ENCODE measurements at places on chromosomes 7 and 10.
A peak's percentile ranks its signal among the peaks of the same experiment; 100 is the strongest.

GRCh38 chr7:111264981-111265380 is 174.1 kb downstream of the LRRN3 start:
- no peak for DNase-seq

- no peak for DNase-seq
These were observed 9.3 kb downstream of the SCD start for GRCh38 chr10:100356067-100357017.

DNA sequence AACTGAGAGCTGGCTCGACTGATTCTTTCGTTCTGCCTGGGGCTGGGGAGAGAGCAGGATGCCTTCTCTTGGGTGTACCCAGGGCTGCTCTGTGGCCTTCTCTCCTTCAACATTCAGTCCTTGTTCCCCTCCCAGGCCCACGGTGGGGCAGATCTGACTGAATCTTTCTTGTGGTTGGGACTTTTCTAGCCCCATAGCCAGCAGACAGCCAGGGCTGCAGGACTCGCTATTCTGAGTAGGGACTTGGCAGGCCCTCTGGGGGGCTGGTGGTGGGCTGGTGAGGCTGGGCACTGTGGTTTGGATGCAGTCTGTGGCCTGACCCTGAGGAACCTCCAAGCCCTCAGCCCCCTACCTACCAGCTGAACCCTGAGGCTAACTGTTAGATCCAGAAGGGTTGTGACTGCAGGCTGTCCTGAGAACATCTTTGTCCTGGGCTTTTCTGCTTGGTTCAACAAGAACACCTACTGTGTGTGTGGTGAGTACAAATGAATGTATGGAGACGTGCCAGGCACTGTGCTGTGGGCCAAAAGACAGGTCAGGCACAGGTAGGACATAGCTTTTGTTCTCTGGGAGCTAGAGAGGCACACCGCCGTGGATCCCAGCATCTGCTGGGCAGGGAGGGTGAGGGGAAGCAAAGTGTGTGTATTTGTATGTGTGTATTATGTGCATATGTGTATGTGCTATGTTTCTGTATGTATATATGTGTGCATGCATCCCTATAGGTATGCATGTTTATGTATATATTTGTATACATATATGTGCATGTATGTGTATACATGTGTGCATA is 2.1 kb upstream of the PALD1 start:
- no peak for DNase-seq

DNA sequence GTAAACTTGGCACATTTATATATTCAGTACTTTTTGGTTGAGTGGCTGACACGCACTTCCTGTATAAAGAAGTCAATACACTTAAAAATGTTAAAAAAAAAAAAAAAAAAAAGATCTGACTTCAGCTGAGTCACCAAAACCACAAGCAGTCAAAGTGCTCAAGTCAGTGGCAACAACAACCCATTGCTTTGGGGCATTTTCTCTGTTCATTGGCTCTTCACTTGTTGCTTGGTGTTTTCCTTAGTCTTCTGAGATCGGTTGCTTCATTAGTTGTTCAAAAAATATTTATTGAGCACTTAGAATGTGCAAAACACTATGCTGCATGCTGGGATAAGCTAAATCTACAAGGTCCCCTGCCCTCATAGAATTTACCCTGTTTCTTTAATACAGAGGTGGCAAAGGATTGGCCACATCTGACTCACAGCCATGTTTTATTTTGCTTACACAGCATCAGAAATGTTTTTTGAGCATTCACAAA is 63.7 kb downstream of the ZNRF2 start:
- DNase-seq, result no peak

DNA sequence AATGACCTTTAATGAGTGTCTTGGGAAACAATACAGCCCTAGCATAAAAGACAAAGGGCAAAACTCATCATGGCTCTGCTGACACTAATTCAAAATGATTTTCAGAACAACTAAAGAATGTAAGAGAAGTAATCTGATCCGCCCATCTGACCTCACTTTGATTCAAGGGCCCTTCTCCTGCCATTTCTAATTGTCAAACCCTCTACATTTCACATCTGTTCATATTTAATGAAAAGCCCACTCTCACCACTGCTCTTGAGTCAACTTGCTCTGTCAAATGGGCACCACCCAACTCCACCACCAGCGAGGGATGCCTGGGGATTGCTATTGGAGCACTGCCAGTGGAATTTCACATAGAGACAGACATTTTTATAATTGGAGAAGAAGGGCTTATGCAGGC is 639.2 kb downstream of the KCNMA1 start:
- DNase-seq, result peak; percentile 14

GRCh38 chr7:101021703-101022102 is 1.8 kb downstream of the MUC17 start:
- no peak for DNase-seq

- no peak for DNase-seq
These were observed 75.0 kb upstream of the ARMC3 start for GRCh38 chr10:22852712-22853353.

DNA sequence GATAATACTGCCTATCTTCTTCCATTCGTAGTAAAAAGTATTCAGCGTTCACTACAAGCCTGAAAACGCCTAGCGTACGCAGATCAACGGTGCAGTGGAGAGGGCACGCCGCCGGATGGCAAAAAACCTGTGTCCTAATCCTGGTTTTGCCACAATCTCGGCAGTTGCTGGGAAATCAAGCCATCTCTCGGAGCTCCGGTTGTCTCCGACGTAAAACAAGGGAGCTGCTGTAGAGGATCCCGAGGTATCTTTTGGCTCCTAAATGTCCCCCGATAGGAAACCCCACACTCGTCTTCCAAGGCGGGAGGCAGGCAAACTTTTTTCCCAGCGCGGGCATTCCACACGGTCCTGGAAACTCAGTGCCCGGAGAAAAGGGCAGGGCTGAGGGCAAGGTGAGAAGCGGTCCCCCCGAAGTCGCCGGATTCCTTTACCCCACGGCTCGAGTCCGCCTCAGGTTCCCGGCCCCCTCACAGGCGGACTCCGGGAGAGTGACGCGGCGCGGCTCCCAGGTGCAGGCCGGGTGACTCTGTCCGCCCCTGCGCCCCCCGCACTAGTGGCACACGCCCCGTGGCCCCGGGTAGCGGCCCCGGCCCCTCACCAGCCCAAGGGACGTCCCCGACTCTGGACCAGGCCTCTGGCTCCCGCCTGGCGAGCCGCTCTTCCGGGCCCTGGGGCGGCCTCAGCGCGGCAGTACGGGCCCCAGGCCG is 649 bp downstream of the IDE start:
- DNase-seq, result no peak

GRCh38 chr7:157073335-157073734 is 62.9 kb upstream of the MNX1 start:
- DNase-seq, result no peak

GRCh38 chr10:142371-142770 is 7.1 kb downstream of the ZMYND11 start:
- DNase-seq, result no peak

DNA sequence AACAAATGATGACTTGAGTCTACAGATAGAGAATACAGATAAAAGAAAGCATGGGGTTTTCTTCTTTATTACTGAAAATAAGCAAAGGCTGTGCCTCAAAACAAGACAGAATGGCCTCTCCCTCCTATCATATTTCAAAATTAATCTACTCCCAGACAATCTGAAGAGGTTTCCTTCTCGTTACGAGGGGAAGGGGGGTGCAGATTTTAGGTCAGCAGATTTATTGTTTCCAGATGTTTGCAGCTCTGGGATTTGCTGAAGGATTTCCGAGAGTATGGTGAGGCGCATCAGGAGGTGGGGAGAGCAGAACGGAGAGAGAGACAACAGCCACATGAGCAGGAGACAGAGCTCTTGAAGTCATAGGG is 89.8 kb downstream of the KIAA1549 start:
- no peak for DNase-seq

DNA sequence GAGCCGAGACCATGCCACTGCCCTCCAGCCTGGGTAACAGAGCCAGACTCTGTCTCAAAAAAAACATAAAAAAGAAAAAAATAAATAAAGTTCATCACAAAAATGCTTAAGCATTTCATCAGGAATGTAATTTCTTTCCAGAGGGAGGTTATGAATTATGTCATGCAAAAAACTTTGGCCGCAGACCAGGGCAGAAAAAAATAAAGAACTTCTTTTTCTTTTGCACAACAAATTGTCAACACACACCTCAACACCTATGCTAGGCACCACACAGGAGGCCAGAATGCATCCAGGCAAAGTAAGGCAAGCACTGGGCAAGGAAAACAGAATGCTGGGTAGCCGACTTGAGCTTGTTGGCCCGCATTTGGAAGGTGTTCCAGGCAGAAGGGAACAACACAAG is 3.9 kb downstream of the C10orf62 start:
- DNase-seq, result no peak

GRCh38 chr7:155263581-155264143 is 34.0 kb upstream of the INSIG1 start:
- DNase-seq, result no peak

GRCh38 chr10:98000346-98000745 is 30.1 kb downstream of the CRTAC1 start:
- no peak for DNase-seq

GRCh38 chr10:124010563-124011131 is 82.8 kb downstream of the CHST15 start:
- no peak for DNase-seq

DNA sequence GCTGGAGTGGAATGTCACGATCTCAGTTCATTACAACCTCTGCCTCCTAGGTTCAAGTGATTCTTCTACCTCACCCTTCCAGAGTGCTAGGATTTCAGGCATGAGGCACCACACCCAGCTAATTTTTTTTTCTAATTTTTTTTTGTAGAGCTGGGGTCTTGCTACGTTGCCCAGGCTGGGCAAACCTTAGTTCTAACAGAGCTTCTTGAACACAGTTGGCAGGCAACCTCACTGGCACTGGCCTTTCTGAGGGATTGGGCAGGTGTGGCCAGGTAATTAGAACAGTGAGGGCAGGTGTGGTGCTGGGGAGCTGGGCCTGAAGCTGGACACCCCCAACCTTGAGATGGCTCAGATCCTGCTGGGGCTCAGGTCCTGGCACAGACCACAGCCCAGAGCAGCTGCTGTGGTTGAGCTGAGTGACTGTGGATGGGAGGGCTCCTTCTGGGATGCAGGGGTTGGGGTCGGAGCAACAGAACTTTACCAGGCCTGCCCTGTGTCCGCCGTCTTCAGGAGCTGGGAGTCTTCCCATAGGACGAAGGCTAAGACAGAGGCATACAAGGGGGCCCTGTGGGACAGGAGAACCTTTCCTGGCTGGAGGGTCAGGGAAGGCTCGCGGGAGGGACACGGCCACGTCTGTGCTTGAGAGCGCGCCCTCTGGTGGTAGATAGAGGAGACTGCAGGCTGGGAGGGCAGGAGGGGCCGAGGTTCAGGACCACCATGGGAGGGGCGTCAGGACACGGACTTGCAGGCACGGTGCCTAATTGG is 48.2 kb downstream of the COL26A1 start:
- DNase-seq, result no peak

DNA sequence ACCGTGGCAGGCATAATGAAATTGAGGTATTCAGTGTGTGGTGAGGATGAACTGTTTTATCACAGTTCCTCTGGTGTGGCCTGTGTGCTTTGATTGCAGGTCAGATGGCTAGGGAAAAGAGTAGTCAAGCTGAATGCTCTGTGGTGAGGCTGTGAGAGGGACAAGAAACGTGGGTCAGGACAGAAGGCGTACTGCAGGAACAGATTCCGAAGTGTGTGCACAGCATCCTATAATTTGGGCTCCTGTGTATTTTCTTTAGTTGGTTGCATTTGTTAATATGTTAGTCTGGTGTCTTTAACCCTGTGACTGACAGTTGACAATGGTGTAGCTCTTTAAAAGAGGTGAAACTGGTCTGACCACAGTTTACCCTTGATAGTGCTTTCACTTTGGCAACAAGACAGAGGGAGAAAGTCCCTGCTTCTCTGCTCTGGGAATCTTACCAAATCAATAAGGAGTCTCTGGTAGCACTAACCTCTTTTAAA is 76.5 kb downstream of the AUTS2 start:
- no peak for DNase-seq

DNA sequence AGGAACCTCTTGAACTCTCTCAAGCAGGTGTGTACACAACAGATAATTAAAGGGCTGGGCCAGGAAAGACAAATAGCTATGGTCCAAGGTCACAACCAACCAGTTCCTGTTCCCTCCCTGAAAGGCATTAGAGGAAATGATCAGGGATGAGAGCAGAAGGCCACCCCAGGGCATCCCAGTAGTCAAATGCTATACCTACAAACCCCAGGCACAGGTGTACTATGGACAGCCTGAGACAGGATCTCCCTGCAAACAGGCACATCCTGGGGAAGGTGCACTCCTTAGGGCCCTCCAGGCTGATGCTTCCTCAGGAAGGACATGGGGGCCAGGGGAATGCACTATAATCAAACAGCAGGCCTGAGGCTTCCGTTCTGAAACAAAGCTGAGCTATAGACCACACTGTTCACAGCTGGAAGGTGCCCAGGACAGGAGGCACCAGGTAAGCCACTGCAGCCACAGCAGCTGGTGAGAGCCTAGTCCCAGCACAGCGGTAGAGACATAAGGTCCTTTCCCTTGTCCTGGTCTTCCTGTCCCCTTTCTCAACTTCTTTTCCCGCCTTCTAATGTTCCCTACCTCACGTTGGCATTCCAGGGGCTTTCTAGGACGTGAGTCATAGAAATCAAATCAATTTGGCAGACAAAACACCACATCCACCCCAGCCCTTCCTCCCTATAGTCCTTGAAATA is 13.3 kb downstream of the PARP12 start:
- peak; percentile 46 for DNase-seq

DNA sequence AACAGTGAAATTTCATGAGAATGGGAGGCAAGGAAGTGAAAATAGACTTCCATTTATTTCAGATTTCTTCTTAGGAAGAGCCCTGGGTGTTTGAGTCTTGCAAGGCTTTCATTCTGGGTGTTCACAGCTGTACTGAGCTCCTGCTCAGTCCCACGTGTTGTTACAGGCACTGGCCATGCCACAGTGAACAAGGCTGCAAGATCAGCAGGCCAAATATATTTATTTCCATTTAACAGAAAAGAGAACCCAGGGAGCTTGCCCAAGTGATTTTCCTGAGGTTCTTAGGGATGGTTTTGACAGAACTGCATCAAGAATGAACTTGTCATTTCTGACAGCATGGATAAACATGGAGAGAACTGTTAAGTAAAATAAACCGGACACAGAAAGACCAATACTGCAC is 54.5 kb upstream of the CD36 start:
- DNase-seq, result no peak

GRCh38 chr7:139180700-139181311 is 50.2 kb upstream of the UBN2 start:
- no peak for DNase-seq
